Right ventricle myocardium inferior (tissue), 1 donor: ENCODE measurements at places on chromosomes 2 and 18. TPM values are rescaled to one million over a fixed set of nuclear protein-coding genes. Genes with fewer than 3 reads are reported as not detected.

TUBB6 gene
- 132 TPM for total RNA-seq

CCDC74A gene
- total RNA-seq: 0.65 TPM

GRCh38 chr2:196468394-196468793, 171.1 kb upstream of the CCDC150 start:
- DNase-seq: no peak

GRCh38 chr2:144162652-144163051, 357.3 kb downstream of the ZEB2 start:
- no peak for DNase-seq
